Activated T-helper 1 cell treated with anti-CD3 and anti-CD28 coated beads, Interleukin-12 subunit alpha, Interleukin-12 subunit beta, Interleukin-2, Interleukin-4 antibody, amounts not matched to agents 30 ng/mL and 10 ng/mL and 1 ng/mL, durations not matched to agents 14 hours and 24 hours and 36 hours (primary cell): ENCODE measurements at places on chromosomes 7 and 10. TPM values are rescaled to one million over a fixed set of nuclear protein-coding genes. Genes with fewer than 3 reads are reported as not detected.

NPC1L1 gene
- total RNA-seq, result not detected in 2 replicates

LIPM gene
- total RNA-seq, result not detected in 2 replicates

GSTO2 gene
- 1.1 and 1.2 TPM in 2 replicates for total RNA-seq

DNAJC2 gene
- 63.8 and 68.6 TPM in 2 replicates for total RNA-seq

GRCh38 chr7:36021917-36022550 lies 131.0 kb upstream of the EEPD1 start:
- H3K27ac ChIP-seq, result no peak overlapping the region
- no peaks in the 10 kb centered on the region for H3K36me3 ChIP-seq
- no peak for DNase-seq
- peaks cover 9% of the 10 kb centered on the region for H3K27me3 ChIP-seq

DNA sequence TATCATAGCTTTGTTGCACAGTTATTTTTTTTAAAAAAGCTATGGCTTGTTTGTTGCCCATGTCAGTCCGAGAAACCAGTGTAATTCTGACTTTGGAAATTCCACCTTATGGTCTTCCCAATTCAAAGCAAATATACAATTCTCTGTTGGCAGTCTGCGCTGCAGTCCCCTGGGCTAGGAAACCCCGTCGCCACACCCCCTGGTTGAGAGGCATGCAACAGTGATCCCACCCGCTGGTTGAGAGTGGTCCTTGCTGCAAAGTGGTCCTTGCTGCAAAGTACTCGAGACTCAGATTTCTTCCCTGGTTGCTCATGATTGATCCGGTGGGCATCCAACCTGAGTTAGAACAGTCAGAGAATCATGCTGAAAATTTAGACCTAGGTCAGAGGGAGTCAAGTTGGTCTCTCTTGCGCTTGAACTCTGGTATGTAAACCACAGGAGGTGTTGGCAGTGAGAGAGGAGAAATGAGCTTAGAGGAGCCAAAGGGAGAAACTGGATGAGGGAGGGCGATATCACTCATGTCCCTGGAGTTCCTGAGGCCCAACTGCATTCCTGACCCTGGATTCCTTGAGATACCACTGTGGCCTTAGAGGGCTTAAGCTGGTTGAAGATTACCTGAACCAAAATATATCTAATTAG lies 45.0 kb upstream of the STK17A start:
- no peak for DNase-seq
- H3K4me1 ChIP-seq, result no peaks in the 10 kb centered on the region
- H3K36me3 ChIP-seq, result no peaks in the 10 kb centered on the region
- no peak overlapping the region for H3K4me3 ChIP-seq
- no peak overlapping the region for H3K27ac ChIP-seq

- H3K4me3 ChIP-seq, result no peak overlapping the region
- peaks cover 2% of the 10 kb centered on the region for H3K36me3 ChIP-seq
- peaks cover 7% of the 10 kb centered on the region for H3K4me1 ChIP-seq
- no peak for DNase-seq
- no peak overlapping the region for H3K27ac ChIP-seq
- peaks cover 16% of the 10 kb centered on the region for H3K27me3 ChIP-seq
Observed at GRCh38 chr7:6714360-6714759, 7.6 kb upstream of the ZNF12 start.

DNA sequence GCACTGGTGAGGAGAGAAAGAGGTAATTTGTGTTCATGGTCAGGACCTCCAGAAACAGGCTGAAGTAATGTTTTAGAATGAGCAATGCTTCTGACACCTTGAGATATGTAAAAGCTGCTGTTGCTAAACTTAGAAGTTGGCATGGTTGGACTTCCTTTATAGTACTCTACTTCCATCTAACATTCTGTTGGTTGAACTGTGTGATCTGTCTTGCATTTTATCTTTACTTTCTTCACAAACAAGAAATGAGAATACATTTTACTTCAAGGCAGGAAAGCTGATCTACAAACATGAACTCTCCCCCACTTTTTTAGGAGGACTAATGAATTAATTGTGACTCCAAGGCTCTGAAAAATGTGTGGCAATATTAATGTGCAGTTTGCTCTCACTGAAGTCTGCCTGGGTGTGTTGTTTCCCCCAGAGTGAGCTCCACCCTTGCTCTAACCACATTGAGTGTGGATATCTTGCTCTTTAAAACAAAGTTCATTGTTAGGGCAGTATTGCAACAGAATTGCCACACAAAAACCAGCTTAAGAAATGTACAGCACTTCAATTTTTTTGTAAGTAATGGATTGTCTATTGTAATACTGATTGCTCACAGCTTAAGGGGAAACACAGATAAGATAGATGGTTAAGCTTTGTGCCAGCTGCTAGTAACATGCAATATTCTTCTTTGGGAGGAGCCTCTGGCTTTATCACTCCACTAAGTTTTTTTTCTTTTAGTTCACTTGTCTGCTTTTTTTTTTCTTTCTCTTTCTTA lies 69.0 kb downstream of the ADD3 start:
- H3K4me3 ChIP-seq, result peak overlapping the region; percentile 82
- H3K36me3 ChIP-seq, result peaks cover 2% of the 10 kb centered on the region
- peak overlapping the region; percentile 93 for H3K27ac ChIP-seq
- peaks cover 89% of the 10 kb centered on the region for H3K4me1 ChIP-seq

- H3K4me3 ChIP-seq, result no peak overlapping the region
- H3K4me1 ChIP-seq, result no peaks in the 10 kb centered on the region
- no peak overlapping the region for H3K27ac ChIP-seq
- no peaks in the 10 kb centered on the region for H3K36me3 ChIP-seq
- H3K27me3 ChIP-seq, result no peaks in the 10 kb centered on the region
Observed at GRCh38 chr10:116602648-116603400, 12.1 kb downstream of the PNLIPRP1 start.

GRCh38 chr10:22712956-22713852 lies 1.2 kb downstream of the PIP4K2A start:
- no peaks in the 10 kb centered on the region for H3K27me3 ChIP-seq
- peaks cover 50% of the 10 kb centered on the region for H3K4me1 ChIP-seq

- no peaks in the 10 kb centered on the region for H3K4me1 ChIP-seq
- no peaks in the 10 kb centered on the region for H3K36me3 ChIP-seq
- H3K27ac ChIP-seq, result no peak overlapping the region
- DNase-seq, result no peak
- H3K4me3 ChIP-seq, result no peak overlapping the region
- H3K27me3 ChIP-seq, result no peaks in the 10 kb centered on the region
Observed at GRCh38 chr7:133958822-133959221, 168.3 kb upstream of the LRGUK start.

DNA sequence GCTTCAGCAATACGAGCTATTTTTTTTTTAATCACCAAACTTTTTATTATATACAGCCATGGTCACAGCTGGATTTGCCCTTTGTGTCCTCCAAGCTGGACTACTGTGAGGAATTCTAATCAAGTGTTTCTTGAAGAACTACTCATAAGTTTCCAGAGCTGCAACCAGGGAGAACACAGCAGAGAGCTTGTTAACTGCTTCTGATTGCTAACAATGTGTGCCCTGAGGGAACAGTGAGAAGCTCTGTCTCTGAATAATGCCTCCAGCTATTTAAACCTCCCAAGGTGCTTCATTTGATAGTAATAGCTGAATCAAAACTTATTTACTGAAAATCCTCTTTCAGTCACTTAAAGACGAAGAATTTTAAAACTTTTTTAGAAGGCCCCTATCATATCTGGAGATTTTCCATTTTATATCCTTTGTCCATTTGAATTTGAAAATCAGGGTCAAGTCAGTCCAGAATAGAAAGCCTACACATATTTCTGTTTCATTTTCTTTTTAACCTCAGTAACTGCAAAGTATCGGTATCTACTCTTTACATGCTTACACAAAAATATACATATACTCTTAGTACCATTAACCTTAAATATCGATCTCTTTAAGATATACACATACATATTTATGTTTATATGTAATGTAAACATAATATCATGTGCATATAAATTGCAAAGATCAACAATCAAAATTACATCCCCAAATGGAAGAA lies 1024.2 kb downstream of the GRM8 start:
- no peak overlapping the region for H3K4me3 ChIP-seq
- H3K36me3 ChIP-seq, result no peaks in the 10 kb centered on the region
- H3K27ac ChIP-seq, result no peak overlapping the region

- H3K4me3 ChIP-seq, result no peak within 1 kb of the TSS
- no peaks in the 10 kb centered on the region for H3K36me3 ChIP-seq
- DNase-seq, result no peak
- H3K27me3 ChIP-seq, result peaks cover 33% of the 10 kb centered on the region
- no peaks in the 10 kb centered on the region for H3K4me1 ChIP-seq
Observed at GRCh38 chr7:98617051-98617959, at the start of gene NPTX2. TSS of gene NPTX2 (plus strand) at chr7:98617285. CDS start at chr7:98617462, 177 bp downstream.

DNA sequence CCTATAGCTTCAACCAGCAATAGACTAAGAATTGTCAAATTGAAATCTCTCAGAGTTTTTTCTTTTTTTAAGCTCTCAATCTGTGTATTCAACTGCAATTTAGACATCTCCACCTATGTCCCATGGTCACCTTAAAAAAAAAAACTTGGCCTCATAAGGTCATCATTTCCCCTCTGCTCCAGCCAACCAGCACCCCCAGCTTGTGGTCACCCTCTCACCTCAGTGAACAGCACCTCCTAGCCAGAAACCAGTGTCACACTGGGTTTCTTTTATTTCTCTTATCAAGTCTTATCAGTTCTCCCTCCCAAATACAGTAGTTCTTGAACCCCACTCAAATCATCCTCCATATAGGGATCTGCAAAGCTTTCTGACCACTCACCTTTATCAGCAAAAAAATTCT lies 4.0 kb downstream of the ITGB1 start:
- no peak for DNase-seq
- H3K4me1 ChIP-seq, result peaks cover 47% of the 10 kb centered on the region
- H3K4me3 ChIP-seq, result no peak overlapping the region
- H3K36me3 ChIP-seq, result peaks cover 7% of the 10 kb centered on the region
- no peak overlapping the region for H3K27ac ChIP-seq
- H3K27me3 ChIP-seq, result peaks cover 2% of the 10 kb centered on the region

DNA sequence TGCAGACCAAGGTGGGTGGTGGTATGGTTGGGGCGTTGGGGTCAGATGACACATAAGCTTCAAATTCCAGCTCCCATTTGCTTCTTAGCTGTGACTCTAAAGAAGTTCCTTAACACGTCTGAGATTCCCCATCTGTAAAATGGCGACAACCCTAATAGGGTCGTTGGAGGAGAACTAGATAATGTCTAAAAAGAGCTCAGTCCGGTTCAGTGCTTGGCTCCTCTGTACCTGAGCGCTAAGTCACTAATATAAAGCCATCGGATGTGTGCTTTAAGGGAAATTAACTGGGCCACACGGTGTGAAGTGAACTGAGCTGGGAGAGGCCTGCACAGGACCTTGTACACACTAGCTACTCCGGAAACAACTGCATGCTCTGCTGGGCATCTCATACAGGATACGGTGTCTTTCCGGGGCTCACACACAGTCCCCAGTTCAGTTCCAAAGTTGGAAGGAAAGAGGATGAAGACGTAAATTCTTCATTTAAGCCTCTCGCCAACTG lies 476 bp upstream of the ZFYVE27 start:
- peak overlapping the region; percentile 100 for H3K27ac ChIP-seq
- H3K4me3 ChIP-seq, result peak overlapping the region; percentile 93
- DNase-seq, result no peak
- peaks cover 28% of the 10 kb centered on the region for H3K36me3 ChIP-seq
- peaks cover 44% of the 10 kb centered on the region for H3K4me1 ChIP-seq
- peaks cover 2% of the 10 kb centered on the region for H3K27me3 ChIP-seq

DNA sequence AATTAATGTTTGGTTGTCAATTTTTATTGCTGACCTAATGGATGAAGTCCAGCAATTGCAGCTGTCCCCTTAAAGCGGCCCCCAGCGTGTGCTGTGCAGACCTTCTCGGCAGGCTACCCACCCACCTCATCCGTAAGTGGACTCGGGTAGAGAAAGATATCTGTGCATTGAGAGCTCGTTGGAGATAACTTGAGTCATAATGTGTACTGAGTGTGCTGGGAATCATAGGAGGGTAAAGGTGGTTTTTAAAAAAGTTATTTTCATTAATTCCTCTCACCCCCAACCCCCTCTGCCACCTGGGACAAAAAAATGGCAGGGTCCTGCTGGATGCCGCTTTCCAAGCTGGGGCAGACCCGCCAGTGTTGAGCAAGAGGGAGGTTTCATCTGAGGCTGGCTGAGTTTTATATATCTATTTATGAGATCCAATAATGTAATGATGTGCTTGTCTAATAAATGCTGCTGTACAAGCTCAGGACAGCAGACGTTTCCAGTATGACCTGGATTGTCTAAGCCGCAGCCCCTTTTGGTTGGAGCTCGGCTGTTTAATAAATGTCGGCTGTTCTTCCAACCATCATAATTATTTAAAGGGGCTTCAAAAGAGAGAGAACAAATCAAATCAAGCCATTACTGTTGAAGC lies 119.1 kb downstream of the NKX6-2 start:
- peaks cover 10% of the 10 kb centered on the region for H3K4me1 ChIP-seq
- no peak overlapping the region for H3K27ac ChIP-seq
- no peak overlapping the region for H3K4me3 ChIP-seq
- no peaks in the 10 kb centered on the region for H3K36me3 ChIP-seq

DNA sequence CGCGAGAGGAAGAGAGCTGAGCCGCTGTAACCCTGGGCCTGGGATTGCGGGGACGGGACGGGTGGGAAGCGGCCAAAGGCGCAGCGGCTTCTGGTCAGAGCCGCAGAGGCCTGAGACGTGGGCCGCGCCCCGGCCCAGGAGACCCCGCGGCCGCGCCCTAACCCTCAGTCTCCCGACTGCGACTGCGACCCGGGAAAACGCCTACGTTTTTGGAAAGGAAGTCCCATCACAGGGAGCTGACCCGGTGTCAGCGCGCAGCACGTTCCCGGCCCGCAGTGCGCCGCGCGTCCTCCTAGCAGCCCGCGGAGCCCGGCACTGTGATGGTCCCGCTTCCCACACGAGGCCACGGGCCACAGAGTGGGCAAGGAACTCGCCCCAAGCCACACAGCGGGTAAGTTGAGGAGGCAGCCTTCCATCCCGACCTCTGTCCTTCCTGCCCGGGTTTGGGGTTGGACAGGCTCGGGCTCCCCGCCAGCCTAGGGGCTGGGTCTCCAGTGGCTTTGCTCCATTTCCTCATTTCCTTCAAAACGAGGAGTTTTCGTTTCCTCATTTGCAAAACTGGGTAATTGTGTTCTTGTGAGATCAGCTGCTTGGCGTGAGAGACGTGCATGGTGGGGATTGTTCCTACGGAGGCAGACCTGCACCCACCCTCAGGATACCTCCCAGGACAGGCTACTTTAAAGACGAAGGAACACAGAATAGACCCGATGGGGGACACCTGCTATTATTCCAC lies 1.2 kb downstream of the GPNMB start:
- H3K36me3 ChIP-seq, result no peaks in the 10 kb centered on the region
- no peak for DNase-seq
- no peak overlapping the region for H3K27ac ChIP-seq
- no peaks in the 10 kb centered on the region for H3K4me1 ChIP-seq
- peaks cover 78% of the 10 kb centered on the region for H3K27me3 ChIP-seq

GRCh38 chr7:48976253-48976652 lies 51.9 kb downstream of the CDC14C start:
- no peaks in the 10 kb centered on the region for H3K4me1 ChIP-seq
- H3K27ac ChIP-seq, result no peak overlapping the region
- H3K4me3 ChIP-seq, result no peak overlapping the region
- no peaks in the 10 kb centered on the region for H3K27me3 ChIP-seq
- DNase-seq, result no peak
